NCI-H446 (cell line): ENCODE measurements at places on chromosomes 5 and 9.

GRCh38 chr9:106883030-106883429 lies 20.1 kb downstream of the ZNF462 start:
- no peak for DNase-seq

DNA sequence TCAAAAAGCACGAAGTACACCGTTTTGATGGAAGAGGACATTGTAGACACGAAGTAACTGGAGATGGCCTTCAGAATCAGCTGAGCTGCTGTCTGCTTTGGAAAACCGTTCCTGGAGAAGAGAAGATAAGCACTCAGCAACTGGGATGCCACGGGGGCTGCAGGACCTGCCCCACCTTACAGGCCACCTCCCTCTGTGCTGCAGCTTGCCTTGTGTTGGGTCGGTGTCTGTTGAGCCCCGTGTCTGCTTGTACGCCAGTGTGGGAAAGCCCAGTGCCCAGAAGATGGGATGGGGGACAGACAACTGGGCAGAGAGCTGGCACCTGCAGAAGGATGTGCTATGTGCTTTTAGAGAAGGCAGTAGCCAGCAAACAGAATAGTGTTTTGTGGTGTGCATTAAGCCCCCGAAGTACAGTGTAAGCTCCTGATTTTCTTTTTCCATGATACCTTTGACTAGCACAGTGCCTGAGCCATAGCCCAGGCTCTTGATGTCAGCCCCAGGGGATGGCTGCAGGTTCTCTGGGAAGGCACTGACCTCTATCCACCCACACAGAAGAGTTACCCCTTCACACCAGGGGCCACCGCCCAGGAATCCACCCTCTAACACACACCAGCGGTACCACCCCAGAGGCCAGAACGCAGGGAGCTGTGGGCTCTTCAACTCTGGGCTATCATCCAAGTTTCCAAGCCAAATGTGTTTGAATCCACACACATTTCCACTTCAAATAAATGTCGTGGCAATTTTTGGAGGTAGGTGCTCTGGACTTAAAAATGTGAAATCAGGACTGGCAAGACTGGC lies 63.8 kb downstream of the MACROH2A1 start:
- peak; percentile 17 for DNase-seq

GRCh38 chr5:93637697-93638096 lies 54.7 kb downstream of the NR2F1 start:
- no peak for DNase-seq

GRCh38 chr9:34550681-34551270 lies 28.0 kb upstream of the ENHO start:
- no peak for DNase-seq

DNA sequence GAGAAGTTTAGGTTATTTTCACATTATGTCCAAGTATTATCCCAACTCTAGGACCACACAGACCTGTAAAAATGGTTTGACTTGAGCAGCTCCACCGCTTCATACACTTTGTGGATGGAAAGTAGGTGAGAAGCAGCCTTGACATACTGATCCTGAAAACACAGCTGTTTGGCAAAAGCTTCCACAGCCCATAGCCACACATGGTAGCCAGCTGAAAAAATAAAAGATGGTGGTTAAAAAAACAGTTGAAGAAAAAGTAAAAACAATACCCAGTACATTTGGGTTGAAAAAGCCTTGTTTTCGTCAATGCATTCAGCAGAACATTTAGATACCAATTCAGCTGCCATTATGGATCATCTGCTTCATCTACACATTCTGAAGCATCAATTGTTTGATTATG lies 36.7 kb downstream of the GEMIN5 start:
- DNase-seq, result no peak
